ENCODE measurements at places on chromosomes 6 and 20.

- DNase-seq: no peak
Observed at GRCh38 chr6:38064431-38064830, 244.9 kb downstream of the ZFAND3 start.

DNA sequence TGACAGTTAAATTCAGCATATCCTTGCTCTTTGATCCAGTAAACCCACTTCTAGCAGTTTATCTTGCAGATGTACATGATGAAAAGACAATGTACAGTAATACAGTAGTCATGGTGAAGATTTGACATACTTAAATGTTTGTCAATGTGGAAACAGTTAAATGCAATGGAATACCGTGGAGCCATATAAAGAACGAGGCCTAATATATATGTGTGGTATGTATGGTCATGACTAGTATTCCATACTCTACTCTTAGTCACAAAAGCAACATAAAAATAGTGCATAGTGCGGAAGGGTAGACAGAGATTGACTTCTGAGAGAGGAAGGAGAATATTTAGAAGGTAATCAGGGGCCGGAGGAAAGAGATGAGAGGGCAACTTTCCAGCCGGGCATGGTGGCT lies 70.7 kb upstream of the ARMC2 start:
- DNase-seq: no peak

- DNase-seq: no peak
Observed at GRCh38 chr6:125789167-125789566, 1.6 kb upstream of the NCOA7 start.

DNA sequence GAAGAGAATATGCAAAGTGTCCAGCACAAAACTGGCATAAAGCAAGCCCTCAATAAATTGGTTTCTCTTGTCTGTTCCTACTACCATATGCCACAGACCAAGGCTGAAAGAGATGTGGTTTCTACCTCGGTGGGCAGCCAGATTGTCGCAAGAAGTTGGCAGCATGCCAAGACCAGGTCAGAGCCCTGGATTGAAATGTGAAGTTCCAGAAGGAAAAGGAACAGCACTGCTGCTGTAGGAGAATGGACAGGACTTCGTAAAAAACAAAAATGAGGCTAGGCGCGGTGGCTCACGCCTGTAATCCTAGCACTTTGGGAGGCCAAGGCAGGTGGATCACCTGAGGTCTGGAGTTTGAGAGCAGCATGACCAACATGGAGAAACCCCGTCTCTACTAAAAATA lies 22.1 kb downstream of the MRPL14 start:
- no peak for DNase-seq

DNA sequence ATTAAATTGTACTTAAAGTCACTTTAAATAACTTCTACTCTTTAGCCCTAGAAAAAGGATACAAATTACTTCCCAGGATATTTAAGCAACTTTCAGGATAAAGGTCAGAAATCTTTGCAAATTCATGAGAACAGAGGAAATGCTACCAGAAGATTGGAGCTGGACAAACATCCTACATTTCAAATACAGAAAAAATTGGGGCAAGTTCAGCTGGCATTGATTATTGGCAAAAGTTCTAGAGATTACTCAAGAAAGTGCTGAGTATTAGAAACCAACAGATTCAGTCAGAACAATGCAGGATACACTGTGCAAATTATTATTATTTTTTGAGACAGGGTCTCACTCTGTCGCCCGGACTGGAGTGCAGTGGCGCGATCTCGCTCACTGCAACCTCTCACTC lies 6.0 kb downstream of the SLC22A23 start:
- no peak for DNase-seq

- no peak for DNase-seq
Observed at GRCh38 chr20:47230811-47231256, 125.7 kb downstream of the ZMYND8 start.

DNA sequence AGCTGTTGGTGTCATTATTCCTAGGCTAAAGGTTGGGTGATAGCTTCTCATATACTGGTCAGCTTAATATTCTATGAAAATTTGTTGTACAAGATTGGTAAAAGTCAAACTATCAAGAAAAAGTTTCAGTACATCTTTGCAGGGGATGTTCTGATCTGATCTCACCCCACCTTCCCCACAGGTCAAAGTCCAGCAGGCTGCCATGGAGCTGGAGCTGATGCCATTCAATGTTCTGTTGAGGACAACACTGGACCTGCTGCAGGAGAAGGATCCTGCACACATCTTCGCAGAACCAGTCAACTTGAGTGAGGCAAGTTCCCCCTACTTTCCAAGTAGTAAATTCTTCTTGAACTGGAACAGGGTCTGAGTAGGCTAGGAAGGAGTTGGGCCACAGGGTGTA lies 13.1 kb downstream of the BRPF3 start:
- DNase-seq: no peak

- DNase-seq: no peak
Observed at GRCh38 chr6:151796842-151797530, 10.5 kb upstream of the ESR1 start.

GRCh38 chr6:126337323-126337722 lies 2.6 kb upstream of the CENPW start:
- DNase-seq: no peak

GRCh38 chr20:33803921-33804337 lies 7.2 kb upstream of the CHMP4B start:
- no peak for DNase-seq

DNA sequence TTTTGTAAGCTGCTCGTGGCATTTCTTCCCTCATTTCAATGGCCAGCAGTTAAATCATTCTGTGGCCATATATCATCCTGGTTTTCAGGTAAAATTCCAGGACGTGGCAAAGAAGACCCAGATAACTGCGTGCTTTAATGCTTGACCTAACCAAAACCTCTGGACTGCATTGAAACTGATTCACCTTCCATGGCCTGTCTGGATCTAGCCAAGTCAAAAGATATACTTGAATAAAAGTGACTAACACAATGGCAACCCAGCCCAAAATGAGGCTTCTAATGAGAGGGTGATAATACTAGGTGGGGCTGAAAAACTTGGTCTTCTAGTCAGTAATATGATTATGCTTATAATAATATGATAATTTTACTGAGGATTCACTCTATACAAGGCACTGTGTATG lies 16.5 kb upstream of the PCSK2 start:
- no peak for DNase-seq

DNA sequence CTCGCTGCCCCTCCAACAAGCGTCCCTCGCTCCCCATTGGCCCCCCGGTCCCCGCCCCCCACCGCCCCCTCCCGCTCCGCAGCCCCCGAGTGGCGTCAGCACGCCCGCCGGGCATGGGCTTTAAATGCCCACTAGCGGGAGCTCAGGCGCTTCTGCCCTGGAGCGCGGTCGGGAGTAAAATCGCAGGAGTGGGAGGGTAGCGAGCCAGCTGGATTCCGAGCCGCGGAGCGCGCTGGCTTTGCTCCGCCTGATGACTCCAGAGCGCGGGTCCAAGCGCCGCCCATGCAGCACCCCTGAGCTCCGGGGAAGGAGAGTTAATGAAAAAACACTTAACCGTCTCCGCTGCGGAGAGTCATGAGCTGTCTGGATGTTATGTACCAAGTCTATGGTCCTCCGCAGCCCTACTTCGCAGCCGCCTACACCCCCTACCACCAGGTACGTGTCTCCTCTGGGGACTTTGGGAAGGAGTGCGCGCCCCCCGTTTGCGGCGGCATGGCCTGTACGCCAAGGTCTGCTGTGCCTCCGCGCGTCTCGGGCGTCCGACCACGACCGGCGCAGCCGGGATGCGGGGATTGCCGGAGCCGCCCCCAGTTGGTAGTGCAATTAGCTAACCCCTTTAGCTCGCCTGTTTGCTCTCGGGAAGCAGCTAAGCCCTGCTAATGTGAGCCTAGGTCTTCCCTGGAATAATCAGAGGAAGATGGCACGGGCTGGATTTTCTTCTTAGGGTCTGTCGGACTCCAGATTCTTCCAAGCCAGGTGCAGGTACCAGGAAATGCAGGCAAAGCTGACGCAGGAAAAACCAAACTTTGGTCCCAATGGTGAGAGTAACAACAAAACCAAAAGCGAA lies at the start of gene VGLL2:
Gene VGLL2, plus strand, starts transcription at position 149 of the 847 bp plus-strand sequence. Its CDS starts 206 bp downstream, at position 355.
- DNase-seq: no peak

- no peak for DNase-seq
Observed at GRCh38 chr6:137489046-137490005, 4.9 kb downstream of the OLIG3 start.

- DNase-seq: no peak
Observed at GRCh38 chr6:133016631-133017030, 202.3 kb downstream of the RPS12 start.

- no peak for DNase-seq
Observed at GRCh38 chr20:38109591-38110524, 55.2 kb downstream of the TGM2 start.

DNA sequence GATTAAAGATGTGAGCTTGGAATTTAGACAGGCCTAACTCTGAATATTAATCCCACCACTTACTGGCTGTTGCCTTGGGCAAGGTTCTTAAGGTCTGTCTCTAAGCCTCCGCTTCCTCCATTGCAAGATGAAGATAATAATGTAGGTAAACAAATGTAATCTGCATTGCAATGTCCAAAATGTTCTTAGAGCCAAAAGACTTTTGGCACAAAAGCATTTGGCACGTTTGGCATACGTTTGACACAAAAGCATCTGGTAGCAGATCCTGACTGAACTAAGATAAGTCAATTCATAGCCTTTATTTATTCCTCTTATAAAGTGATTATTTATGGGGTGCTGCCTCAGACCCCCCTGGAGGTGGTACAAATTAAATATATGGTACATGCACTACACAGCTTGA lies 229.9 kb upstream of the STXBP5 start:
- no peak for DNase-seq

GRCh38 chr20:57020364-57020763 lies 246.1 kb downstream of the BMP7 start:
- DNase-seq: no peak

DNA sequence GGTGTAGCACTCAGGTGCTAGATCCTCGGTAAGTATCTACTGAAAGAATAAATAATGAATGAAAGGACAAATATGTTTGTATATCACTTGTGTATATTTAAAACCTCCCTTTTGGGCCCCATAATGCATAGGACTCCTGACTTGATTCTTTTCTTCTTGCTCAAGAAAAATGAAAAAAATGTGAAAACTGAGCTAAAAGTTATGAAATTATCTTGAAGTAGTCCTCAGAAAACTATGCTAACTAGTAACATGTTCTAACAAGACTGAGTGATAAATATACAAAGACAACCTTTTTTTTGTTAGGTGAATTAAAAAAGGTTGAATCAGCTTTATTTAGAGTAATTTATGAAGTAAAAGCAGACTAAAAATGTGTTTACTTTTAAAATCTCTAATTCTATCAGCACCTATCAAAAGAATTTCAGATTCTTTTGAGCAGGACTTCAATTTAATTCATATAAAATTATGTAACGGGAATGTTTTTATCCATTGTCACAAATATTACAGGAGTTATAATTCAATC lies 247.8 kb upstream of the JAG1 start:
- DNase-seq: no peak

- no peak for DNase-seq
Observed at GRCh38 chr6:154106251-154106650, 67.2 kb downstream of the OPRM1 start.

DNA sequence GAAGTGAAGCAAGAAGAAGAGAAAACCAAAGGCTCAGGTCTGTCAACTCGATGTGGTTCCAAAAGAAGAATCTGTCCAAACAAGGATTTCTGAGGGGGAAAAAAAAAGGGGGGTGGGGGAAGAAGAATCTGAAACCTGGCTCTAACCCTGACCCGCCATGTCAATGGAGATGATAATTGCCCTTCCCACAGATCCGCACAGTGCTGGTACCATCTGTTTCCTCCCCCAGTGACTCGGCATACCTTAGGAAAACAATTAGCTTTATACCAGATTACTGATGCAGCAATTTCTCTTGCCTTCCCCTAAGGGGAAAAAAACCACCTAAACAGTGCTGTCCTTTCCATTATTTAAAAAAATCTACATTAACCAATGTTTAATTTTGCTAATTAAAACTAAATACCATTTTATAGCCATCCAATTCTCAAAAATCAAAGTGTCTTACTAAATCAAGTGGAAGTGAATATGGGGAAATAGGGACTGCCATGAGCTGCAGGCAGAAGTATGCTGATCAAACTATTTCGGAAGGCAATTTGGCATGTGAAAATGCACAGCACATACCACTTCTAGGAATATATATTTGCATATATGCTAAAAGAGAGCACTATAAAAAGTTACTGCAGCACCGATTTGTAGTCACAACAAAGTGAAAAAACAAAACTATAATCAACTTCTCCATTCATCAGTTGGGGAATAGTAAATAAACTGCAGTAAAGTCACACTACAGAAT lies 46.8 kb downstream of the MAP7 start:
- DNase-seq: no peak

- DNase-seq: no peak
Observed at GRCh38 chr6:126959765-126960164, 158.7 kb upstream of the RSPO3 start.

GRCh38 chr6:143842461-143842901 lies 657 bp upstream of the LTV1 start:
- no peak for DNase-seq

GRCh38 chr6:148791372-148791771 lies 44.5 kb downstream of the UST start:
- no peak for DNase-seq

- no peak for DNase-seq
Observed at GRCh38 chr6:96795481-96795880, 41.8 kb downstream of the GPR63 start.

GRCh38 chr20:43904827-43905177 lies 9.8 kb upstream of the TOX2 start:
- no peak for DNase-seq

DNA sequence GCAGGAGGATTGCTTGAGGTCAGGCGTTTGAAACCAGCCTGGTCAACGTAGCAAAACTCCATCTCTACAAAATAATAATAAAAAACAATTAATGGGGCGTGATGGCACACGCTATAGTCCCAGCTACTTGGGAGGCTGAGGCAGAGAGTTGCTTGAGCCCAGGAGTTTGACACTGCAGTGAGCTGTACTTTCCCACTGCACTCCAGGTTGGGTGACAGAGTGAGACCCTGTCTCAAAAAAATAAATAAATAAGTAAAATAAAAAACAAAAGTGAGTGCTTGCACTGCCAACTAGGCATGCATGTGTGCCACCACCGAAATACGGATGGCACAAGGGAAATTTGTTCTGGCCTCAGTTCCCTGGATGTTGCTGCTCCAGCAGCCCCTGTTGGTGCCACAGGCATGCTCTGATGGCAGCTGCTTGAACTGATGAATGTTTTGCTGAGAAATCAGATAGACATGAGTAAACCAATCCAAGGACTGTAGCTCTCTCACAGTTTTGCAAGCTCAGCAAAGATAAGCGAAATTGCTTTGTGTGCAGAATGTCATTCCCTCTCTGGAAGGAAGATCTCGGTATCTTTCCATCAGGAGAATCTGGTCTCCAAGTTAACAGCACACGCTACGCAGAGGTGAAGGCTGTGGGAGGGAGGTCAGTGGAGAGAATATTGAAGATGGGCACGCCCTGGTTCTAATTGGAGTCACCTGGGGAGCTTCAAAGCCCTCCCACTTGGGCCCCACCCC lies 188.0 kb upstream of the SLC24A3 start:
- DNase-seq: no peak
